Activated CD4-positive, alpha-beta T cell treated with anti-CD3 and anti-CD28 coated beads, Interleukin-2, Interleukin-6, amounts not matched to agents 100 ng/mL and 50 ng/mL, durations not matched to agents 16 hours and 8 hours (primary cell): ENCODE measurements at places on chromosomes 12 and 14.

DNA sequence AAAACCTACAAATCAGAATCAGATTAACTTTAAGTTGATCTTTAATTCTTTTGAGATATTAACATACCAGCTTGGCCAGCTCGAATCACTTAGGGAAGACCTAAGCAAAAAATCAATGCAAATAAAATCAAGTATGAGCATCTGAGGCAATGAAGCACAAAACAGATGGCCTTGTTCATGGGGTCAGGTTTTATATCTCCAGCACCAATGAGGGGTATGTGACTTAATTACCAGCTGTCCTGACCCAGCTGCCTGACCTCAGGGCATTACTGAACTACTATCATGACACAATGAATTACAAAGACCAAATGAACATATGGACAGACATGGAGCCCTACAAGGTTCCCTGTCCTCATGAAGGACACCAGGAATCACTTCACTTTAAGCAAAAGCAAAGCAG lies 70.5 kb downstream of the FGD6 start:
- no peak for DNase-seq

DNA sequence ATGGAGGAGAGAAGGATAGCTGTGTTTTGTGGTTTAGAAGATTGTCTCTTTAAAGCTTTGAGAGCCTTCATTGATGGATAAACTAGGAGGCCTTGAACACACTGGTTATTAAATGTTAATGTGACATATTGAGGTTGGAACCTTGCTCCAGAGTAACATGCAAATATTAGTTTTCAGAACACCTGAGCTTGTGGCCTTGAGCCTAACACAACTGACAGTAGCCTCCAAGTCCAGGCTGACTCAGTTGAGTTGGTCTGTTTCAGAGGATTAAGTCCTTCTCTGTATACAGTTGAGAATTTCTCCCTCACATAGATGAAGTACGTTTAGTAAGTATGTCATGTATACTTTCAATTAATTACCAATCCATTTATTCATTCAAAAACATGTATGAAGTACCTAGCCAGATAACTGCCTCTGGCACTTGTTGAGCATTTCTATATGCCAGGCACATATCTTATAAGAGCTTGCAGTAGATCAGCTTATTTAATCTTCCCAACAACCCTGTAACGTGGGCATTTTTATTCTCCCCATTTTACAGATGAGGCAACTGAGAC lies 63.5 kb downstream of the ELK3 start:
- DNase-seq: no peak

DNA sequence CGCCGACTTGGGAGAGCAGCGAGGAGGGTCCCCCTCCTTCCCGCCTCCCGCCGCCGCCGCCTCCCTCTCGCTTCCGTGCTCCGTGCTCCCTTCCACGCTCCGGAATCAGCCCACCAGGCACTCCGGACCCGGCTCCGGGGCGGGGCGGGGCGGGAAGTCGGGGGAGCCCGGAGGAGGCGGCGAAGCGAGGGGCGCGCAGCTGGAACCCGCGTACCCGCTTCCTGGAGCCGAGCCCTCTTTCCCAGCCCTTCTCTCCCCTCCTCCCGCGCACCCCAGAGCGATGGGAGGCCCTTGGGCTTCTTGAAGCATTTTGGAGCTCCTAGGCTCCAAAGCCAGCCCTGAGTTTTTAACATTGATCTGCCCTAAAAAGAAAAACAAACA lies at the start of gene SYNDIG1L:
SYNDIG1L (minus strand) TSS at position 9 of the 381 bp plus-strand sequence. CDS start 16,466 bp downstream, outside the sequence.
- no peak for DNase-seq

DNA sequence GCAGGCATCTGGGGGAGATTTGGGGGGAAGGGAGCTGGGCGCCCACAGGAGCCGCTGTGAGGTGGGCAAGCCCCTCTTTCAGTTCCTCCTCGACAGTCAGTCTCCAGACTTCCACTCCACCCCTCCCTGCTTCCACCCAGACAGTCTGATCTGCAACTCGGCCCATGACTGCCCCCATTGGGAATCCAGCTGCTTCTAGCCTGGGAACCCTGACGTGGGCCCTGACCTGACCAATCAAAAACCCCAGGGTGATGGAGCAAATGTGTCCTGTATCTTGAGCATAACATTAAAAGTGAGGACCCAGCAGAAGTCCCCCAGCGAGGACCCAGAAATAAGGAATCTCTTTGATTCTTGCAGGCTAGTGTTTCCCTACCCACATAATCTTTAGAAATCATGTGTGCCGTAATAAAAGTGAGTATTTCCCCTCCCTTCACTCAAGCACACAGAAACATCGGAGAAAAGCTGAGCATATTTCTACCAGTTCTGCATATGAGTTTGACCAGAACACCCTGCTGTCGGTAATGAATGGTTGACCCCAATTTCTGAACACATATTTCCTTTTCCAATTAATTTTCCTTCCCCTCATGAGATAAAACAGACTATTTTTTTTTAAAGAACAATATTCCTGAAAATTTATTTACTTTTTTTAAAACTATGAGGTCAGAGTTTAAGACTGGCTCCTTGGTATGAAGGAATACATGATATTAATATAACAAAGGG lies 6.4 kb downstream of the SSH1 start:
- DNase-seq: no peak

- no peak for DNase-seq
Measured at GRCh38 chr12:124482567-124482893, 84.9 kb downstream of the NCOR2 start.

- DNase-seq: no peak
Measured at GRCh38 chr12:80316222-80316621, 127.8 kb upstream of the PTPRQ start.

- DNase-seq: no peak
Measured at GRCh38 chr14:31792726-31793125, 231.5 kb downstream of the NUBPL start.

DNA sequence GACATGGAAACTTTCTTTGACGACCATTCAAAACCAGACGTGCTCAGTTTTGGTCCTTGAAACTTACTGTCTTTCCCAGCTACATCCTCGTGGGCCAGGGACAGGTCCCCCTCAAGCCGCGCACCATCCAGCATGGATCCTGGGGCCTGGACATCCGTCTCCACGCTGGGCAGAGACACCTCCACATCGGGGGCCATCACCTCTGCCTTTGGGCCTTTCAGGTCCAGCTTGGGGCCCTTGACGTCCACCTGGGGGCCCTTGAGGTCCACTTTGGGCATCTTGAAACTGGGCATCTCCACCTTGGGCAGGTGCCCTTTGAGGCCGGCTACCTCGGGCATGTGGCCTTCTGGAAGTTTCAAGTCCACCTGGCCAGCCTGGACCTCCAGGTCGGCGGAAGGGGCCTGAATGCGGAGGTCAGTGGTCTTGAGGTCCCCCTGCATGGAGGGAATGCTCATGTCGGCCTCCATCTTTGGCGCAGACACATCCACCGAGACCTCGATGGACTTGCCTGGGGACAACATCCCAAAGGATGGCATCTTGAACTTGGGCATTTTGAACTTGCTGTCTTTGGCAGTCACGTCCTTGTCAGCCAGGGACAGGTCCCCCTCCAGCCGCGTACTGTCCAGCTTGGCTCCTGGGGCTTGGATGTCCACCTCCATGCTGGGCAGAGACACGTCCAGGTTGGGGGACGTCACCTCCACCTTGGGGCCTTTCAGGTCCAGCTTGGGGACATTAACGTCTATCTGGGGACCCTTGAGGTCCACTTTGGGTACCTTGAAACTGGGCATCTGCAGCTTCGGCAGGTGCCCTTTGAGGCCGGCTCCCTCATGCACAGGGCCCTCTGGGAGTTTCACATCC lies 17.1 kb downstream of the PLD4 start:
- no peak for DNase-seq

- DNase-seq: no peak
Measured at GRCh38 chr14:72808564-72808963, 85.3 kb downstream of the DPF3 start.

GRCh38 chr12:92942905-92943304 lies 13.8 kb upstream of the EEA1 start:
- no peak for DNase-seq

DNA sequence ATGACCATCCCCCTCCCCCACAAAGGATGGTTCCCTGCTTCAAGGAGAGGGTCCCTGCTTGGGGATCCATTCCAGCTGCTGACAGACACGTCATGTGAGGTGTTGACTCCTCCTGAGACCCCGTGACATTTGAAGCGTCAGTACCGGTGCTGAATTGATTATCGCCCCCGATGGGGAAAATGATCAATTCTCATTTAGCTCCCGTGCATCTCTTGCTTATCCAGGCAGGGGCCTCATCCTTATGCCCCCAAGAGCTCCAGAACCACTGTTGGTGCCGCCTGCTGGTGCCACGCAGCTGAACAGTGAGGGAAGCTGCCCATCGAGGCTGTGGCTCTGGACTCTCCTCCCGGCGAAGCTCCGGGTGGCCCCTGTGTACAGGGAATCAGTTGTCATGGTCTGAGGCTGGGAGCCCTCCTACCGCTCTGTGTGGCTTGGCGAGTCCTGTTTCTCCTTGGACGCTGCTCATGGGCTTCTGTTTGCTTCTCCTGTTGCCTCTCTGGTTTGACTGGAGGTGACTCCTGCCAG lies 4.6 kb downstream of the KIF26A start:
- no peak for DNase-seq

DNA sequence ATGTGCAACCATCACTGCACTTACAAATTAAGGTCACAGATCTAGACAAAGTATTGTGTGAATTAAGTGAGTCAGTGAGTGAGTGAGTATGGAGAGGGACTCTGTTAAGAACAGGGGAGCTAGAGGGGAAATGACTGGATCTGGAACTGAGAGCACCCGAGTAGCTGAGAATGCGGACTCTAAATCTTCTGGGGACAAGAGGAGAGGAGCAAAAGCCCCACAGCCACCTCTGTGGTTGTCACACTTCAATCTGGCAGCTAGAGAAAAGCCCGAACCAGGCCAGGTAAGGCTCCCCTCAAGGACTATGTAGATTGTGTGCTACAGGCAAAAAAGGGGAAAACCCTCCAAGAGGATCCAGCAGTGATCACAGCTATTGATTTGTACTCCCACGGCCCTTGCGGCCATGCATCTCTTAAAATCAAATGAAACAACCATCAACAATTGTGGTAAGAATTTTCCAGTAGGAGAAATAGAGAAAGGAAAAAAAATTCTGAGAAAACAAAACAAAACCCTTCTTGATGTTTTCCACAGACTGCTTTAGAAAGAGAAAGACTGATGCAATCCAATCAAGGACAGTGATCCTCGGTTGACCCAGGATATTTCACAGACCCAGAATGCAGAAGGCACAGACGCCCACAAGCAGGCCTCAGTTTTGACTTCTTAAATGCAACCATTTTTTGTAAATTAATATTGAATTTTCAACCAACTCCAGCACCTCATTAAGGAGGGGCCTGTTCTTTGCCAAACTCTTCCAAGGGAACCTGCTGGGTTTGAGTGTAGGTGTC lies 109.6 kb downstream of the SLC38A6 start:
- peak; percentile 43 for DNase-seq

- DNase-seq: no peak
Measured at GRCh38 chr14:24060984-24061913, 9.4 kb downstream of the CARMIL3 start.

DNA sequence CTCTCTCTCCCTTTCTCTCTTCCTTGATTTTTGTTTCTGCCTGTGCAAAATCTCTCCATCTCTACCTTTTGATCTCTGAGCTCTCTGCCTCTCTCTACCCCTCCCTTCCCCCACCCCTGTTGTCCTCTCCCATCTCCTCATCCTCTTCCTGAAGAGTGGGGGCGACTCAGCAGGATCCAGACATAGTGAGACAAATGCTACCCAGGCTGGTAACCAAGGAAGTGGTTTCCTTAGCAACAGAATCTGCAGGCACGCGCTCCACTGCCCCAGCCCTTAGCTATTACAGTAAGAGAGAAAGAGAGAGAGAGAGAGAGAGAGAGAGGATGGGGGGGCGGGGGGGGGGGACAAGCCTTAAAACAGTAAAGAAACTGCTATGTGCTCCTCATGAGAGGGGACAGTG lies 85.6 kb downstream of the CMKLR1 start:
- no peak for DNase-seq

DNA sequence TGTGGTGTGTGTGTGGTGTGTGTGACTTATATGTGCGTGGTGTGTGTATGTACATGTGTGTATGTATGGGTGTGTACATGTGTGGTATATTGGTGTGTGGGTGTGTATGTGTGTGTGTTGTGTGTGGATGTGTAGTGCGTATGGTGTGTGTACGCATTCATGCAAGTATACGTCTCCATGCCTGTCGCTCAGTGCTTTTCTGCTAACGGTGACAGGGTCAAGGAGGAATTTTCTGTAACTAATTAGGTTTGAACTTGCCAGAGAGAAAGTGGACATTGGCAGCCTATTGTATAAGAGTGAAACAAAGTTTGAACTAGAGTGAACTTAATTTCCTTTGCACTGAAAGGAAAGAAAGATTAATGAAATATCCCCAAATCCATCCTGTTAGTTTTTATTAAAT lies 120.9 kb upstream of the GSC start:
- DNase-seq: no peak

DNA sequence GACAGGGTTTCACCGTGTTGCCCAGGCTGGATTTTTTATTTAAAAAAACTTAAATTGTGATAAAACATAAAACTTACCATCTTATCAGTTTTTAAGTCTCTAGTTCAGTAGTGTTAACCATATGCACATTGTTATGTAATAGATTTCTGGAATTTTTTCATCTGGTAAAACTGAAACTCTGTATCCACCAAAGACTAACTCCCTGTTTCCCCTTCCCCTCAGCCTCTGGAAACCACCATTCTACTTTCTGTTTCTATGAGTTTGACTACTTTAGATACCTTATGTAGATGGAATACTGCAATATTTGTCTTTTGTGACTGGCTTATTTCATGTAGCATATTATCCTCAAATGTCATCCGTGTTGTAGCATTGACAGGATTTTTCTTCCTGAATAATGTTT lies 12.8 kb upstream of the PLEKHG3 start:
- DNase-seq: no peak

DNA sequence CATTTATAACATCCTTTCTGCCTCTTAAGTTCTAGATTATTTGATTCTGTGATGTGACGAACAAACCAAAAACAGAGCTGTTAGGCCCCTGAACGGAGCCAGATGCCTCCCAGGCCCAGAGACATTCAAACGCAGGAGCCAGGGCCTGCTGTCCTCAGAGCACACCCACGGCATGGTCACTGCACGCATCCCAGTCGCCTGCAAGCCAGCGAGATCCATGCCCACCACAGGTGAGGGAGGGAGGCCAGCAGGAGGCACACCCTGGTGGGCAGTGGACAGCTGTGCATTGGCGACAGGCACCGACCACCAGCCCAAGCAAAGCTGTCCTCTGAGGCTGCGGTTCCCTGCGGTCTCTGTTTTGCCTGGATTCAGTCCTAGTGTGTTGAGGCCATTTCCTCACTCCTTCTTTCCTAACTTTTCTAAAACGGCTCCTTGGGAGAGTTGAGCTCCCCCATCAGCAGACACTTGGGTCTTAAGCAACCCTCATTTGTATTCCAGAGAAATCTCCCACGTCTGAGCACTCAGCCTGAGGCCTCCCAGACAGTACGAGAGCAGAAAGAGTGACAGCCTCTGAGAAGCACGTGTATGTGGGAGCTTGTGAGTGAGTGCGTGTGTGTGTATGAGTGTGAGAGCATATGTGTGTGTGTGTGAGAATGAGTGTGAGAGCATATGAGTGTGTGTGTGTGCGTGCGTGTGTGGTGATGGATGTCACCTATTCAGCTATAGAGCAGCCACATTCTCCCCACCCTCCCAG lies 81.2 kb downstream of the CHGA start:
- DNase-seq: no peak

DNA sequence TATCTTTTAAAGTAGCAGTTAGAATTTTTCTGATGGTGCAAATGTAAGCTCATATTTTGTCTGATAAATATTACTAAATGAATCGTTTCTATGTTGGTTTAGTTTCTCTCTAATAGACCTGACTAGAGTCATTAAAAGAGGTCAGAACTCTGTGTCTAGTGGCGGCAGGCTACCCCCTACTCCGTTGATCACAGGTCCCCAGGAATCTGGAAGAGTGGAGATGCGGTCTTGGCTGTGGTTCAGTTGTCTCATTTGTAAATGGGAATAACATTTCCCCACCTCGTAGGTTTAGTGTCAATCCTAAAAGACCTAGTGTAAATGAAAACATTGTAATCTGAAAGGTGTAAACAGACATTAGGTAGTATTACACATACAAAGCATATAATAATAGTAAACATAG lies 4.7 kb upstream of the FOXJ2 start:
- no peak for DNase-seq
